ENCODE measurements at places on chromosomes 3 and 15.

- DNase-seq = no peak
Observed at GRCh38 chr3:46110701-46111493, 83.6 kb upstream of the XCR1 start.

DNA sequence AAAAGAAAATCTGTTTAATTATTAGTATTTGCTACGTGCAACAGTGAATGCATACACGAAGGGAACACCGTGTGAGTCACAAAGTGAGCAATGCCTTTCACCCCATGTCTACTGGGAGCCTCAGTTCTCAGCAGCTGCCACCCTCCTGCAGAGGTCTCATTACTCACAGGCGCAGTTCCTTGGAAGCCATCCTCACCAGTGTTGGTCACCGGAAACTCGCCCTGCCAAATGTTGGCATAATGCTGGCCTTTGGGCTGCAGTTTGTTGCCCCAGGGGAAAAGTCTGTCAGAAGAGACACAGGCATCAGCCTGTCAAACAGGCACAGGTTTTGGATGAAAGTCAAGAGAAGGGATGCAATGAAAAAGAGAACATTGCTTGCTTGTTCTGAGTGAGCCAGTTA is 50.1 kb downstream of the SUMF1 start:
- DNase-seq = no peak

DNA sequence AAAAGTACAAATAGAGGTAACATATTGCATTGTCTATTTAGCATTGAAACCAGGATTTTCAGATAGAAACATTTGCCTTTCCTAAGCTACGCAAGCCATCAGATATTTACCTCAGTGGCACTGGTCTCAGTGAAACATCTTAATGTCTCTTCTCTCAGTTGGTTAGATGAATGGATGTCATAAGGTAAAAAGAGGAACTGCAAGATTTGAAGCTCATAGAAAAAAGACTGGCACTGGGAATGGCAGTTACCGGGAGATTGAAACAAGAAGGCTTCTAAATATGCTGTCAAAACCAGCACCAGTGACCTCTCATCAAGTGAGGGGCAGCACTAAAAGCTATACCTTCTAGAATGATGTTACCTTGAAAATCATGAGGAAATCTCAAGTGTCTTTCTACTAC is 486.4 kb downstream of the FHIT start:
- no peak for DNase-seq

GRCh38 chr3:30655187-30655812 is 48.9 kb downstream of the TGFBR2 start:
- DNase-seq = no peak

DNA sequence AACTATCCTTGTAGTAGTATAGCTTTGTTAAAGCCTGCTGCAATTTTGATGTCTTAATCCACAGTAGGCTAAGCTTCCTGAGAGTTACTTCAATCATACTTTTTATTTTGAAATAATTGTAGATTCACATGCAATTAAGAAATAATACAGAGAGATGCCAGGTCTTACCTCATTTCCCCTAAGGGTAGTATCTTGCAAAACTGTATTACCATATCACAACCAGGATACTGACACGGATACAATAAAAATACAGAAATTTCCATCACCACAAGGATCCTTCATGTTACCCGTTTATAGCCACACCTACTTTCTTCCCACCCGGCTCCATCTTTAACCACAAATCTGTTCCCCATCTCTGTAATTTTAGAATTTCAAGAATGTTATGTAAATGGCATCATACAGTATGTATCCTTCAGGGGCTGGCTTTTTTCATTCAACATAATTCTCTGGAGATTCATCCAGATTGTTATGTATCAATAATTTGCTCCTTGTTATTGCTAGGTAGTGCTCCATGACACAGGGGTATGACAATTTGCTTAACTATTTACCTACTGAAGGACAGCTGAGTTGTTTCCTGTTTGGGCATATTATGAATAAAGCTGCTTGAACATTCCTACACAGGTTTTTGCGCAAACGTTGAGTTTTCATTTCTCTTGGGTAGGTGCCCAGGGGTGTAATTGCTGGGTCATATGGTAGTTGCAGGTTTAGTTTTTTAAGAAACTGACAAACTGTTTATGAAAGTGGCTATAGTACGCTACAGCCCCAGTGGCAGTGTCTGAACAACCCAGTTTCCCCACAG is 21.6 kb downstream of the BDH1 start:
- no peak for DNase-seq

- DNase-seq = no peak
Observed at GRCh38 chr15:90225504-90226234, 8.1 kb downstream of the CIB1 start.

DNA sequence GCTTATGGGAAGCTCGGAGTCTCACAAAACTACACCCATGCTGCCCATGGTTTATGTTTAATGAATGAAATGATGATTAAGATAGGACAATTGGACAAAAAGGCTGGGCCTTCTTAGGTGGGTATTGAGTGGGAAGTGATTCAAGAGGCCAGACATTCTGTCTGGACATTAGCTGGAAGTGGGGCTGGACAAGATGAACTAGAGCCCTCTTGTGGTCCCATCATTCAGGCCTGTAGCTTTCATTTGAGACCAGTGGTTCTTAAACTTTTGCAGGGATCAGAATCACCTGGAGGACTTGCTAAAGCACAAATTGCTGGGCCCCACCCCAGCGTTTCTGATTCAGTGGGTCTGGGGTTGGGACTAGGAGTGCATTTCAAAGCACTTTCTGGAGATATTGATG is 290.4 kb upstream of the CTDSPL start:
- no peak for DNase-seq

- DNase-seq = no peak
Observed at GRCh38 chr3:71341721-71342120, 241.8 kb downstream of the FOXP1 start.

DNA sequence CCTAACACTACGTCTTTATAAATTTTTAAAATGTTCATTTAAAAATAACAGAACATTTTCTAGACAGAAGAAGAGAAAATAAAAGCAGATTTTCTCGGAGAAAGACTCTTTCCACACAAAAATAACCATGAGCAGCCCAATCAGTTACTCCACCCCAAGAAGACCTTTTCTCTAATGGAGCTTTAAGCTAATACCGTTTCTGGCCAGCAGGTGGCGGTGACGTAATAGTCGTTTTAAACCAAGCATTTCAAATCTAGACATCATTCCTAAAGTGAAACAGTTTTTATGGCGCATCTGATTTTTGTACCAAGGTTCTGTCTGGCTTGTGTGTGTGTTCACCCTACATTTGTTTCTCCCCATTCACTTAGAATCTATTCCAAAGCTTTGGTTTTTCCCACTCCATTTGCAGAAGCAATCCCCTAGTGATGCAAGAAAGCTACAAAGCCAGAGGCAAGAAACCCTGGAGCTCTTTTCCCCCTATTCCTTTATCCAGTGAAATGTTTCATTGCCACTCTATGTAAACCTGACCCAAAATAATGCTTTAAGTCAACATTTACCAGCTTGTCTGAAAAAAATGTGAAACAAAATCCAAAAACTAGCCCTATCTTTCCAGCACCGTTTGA is 336.7 kb upstream of the IGF1R start:
- peak; percentile 39 for DNase-seq

GRCh38 chr3:115704661-115705338 is 81.5 kb downstream of the GAP43 start:
- DNase-seq = no peak

- DNase-seq = no peak
Observed at GRCh38 chr15:63902671-63903035, 68.9 kb upstream of the HERC1 start.

DNA sequence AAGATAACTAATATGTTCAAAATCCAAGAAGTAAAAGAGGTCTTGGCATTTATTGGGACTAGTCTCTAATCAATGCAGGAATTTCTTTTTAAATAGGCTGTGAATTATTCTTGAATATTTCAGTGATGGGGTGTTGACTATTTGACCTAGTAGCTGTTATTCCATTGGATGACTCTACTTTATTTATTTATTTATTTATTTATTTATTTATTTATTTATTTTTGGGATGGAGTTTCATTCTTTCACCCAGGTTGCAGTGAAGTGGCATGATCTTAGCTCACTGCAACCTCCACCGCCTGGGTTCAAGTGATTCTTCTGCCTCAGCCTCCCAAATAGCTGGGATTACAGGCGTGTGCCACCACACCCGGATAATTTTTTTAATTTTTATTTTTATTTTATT is 1227.8 kb downstream of the ZPLD1 start:
- no peak for DNase-seq

DNA sequence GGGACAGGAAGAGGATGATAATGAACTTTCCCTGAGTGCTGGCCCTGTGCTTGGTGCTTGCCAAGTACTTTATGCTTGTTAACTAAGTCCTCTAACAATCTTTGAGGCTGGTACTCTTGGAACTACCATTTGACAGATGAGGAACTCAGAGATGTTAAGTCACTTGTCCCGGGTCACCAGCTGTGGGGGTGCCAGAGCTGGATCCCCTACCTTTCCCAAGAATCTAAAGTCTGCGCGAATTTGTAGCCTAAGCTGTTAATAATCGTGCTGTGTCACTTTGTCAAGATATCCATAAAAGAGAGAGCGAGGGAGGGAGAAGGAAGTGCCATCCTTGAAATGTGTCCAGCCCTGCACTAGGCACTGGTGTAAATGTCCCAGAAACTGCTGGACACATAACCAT is 19.0 kb upstream of the ACOX2 start:
- DNase-seq = no peak

Data from hypothalamus (tissue), 51 donors.